ENCODE measurements at places on chromosomes 4 and X.

DNA sequence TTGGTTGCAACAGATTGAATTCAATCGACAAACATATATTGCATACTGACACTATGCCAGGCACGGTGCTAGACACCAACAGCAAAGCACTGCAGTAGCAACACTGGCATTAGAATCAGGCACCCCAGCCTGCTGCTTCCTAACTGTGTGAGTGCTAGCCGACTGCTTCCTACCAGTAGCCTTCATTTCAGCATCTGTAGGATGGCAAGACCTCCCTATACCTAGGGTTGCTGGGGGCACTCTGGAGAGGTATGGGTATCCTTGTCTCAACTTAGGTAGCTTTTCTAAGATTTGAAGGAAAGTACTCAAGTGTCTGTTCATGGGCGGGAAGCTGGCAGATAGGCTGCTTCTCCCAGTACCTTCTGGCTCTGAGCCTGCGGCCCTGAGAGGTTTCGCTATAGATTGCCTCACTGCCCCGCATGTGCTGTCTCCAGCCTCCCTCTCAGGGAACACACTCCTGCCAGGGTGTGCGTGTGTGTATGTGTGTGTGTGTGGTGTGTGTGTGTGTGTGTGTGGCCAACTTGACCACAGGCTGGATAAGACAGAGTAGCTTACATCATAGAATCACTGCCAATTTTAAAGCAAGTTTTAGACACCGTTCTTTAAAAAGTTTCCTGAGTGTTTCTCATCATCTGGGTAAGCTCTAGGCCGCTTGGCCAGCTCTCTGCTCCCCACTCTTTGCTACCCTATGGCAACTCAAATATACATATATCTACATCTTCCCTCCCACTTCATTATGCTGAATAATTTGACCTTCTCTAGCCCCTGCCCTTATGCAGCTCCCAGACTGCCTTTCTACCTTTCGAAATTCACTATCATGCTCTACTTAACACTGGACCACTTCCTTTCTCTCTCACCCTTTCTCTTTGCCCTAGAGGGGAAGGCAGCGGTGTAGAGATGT, 97.0 kb upstream of the PJA1 start:
- DNase-seq: no peak

- DNase-seq: no peak
Observed at GRCh38 chr4:27276307-27277073, 415.8 kb downstream of the STIM2 start.

DNA sequence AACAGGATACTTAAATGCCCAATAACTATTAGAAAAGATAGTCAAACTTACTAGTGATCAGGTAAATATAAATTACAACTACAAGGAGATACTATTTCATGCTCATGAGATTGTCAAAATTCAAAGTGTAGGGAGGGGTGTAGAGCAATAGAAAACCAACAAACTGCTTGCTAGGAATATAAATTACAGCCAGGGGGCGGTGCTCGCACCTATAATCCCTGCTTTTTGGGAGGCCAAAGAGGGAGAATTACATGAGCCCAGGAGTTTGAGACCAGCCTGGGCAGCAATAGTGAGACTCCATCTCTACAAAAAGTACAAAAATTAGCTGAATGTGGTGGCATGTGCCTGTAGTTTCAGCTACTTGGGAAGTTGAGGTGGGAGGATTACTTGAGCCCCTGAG, 556.5 kb upstream of the NR3C2 start:
- DNase-seq: no peak

- DNase-seq: no peak
Observed at GRCh38 chr4:99845708-99846469, 29.3 kb downstream of the DAPP1 start.

- no peak for DNase-seq
Observed at GRCh38 chrX:39718981-39719380, 378.8 kb downstream of the BCOR start.

GRCh38 chr4:15906020-15906443, 32.5 kb downstream of the FGFBP1 start:
- DNase-seq: no peak

DNA sequence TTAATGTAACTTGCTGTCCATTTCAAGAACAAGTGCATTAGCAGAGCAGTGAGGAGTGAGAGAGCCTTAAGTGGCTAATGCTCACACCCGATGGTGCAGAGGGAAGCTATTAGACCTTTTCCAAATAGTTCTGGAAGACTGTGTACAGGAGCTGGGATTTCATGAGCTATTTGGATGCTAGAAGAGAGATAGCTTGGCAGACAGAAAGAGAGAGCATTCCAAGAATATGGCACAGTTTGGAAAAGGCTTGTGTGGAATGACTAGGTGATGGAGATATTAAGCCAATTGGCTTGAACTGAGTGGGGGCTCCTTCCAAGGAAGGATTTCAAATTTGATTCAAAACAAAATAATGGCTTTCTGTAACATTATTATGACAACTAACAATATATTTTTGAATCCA, 1097.2 kb upstream of the TENM3 start:
- DNase-seq: no peak

DNA sequence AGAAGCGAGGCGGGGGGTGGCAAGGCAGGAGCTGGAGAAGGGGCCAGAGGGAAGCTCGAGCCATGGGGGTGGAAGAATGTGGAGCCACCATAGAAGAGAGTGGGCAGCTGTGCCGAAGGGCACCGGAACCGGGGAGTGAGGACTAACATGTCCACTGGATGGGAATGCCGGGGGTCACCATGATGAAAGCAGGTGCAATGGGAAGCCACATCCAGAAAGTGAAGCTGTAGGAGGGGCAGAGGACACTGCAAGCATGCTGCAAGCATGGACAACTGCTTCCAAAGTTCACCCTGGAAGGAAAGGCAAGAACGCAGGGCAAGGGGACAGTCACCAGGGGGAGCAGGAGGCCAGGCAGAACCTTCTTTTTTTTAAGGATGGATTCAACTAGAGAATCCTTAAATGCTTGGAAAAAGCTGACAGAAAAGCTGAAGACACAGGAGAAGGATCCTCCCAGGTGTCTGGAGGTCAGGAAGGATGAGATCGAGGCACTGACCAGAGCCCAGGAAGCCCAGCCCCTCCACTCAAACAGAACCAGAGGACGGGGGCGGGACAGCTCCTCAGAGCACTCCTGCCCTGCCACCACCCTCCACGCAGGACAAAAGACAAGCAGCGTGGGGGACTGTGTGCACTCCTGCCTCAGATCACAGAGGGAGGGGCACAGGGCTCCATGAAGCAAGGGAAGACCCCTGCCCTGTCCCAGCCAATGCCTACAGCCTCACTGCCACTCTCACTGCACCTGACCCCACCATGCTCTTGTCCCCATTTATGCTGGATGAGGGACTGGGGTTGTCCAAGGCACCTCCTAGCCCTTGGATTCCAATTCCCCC, 169.2 kb downstream of the AFAP1 start:
- no peak for DNase-seq

- no peak for DNase-seq
Observed at GRCh38 chrX:136193771-136194170, 46.4 kb downstream of the FHL1 start.

DNA sequence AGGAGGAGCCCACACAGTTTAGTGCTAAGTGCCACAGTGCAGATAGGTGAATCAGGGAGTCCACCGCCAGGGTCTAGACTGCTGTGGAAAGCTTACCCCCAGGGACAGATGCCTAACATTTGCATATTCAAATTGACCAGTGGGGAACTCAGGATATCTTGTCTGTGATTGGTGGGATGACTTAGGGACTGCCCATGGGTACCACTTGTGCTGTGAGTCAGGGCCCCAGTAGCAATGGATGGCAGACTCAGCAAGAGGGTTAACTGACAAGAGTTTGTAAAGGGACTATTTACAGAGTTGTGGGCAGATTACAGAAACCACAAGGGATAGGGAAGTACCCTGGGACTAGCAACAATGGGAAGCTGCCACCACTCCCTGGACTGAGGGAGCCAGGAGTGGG, 282.1 kb downstream of the BCOR start:
- no peak for DNase-seq

DNA sequence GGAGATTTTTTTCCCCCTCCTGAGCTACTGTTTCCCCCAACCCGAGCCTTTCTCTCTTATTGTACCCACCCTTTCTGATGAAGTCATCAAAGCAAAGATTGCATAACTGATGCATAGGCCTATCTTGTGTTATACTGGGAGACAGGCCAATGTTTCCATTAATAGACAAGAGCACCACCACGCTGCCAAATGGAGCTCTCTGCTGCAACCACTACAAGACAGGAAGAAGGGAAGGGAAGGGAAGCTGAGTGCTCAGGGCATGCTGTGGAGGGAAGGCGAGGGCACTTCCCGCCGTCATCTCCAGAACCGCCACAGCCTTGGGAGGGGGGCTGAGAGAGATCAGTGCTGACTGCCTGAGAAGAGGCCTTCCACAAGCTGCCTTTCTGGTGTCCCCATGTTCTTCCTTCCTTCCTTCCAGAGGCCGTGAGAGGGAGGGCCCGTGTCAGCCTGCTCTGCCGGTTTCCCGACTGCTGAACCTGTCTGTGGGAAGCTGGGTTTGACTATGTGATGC, 75.0 kb downstream of the MGST2 start:
- no peak for DNase-seq

DNA sequence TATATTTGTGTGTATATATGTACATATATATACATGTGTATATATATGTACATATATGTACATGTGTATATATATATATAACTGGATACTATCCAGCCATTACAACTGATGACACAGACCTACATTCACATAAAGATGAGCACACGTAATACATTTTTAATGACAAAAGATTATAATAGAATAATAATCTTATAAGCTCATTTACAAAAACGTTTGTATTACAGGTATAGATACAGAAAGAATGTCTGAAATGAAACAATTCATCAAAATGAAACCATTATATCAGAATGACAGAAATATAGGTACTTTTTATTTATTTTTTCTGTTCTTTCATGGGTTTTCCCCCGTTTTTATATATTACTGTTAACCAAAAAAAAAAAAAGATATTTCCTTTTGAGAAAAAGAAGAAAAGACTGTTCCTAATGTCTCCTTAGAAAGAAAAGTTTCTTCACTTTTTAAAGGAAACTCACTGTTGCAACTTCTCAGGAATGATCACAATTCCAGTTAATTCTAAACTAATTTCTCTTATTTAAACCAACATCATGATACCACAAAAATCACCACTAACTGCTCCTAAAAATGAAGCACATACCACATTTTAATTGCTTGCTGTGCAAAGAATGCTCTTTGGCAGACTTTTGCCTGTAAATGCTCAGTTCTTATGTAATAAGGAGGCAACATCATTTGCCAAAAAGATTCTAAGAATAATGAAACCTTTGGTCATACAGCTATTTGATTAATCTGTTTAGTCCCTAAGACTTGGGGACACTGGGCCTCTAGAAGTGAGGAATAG, 18.9 kb downstream of the LEF1 start:
- no peak for DNase-seq

DNA sequence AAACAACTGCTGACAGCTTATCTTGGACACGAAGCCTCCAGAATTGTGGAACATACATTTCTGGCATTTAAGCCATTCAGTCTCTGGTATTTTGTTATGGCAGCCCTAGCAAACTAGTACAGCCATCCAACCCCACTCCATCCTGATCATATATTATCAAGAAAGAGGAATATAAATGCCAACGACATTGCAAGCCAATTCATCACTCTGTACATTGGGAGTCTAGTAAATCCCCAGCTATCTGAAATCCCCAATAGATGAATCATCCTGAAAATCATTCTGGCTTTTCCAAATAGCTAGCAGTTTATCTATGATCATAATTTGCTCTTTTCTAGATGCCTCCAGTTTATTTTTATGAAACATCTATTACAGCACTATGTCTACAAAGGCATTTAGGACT, 41.1 kb downstream of the FRMD7 start:
- no peak for DNase-seq

DNA sequence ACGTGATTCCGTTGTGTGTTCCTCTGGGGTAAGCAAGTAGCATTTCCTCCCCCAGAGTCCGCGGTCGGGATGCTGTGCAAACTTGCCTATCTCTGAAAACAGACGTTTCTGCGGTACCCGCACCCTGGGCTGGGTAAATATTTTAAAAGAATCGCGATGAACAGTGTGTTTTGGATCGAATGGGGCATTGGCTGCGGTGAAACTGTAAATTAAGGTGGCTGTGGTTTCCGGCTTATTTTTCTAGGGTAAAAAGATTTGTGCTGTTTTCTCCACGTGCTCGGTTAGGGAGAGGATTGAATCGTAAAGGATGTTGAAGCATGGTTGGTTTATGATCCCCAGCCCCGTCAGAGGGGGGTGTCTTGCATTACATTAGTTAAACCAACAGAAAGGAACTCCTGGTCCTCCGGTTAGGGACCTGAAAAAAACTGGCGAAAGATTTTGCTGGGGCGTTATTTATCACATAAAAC, 1.2 kb downstream of the HHIP start:
- DNase-seq: no peak

DNA sequence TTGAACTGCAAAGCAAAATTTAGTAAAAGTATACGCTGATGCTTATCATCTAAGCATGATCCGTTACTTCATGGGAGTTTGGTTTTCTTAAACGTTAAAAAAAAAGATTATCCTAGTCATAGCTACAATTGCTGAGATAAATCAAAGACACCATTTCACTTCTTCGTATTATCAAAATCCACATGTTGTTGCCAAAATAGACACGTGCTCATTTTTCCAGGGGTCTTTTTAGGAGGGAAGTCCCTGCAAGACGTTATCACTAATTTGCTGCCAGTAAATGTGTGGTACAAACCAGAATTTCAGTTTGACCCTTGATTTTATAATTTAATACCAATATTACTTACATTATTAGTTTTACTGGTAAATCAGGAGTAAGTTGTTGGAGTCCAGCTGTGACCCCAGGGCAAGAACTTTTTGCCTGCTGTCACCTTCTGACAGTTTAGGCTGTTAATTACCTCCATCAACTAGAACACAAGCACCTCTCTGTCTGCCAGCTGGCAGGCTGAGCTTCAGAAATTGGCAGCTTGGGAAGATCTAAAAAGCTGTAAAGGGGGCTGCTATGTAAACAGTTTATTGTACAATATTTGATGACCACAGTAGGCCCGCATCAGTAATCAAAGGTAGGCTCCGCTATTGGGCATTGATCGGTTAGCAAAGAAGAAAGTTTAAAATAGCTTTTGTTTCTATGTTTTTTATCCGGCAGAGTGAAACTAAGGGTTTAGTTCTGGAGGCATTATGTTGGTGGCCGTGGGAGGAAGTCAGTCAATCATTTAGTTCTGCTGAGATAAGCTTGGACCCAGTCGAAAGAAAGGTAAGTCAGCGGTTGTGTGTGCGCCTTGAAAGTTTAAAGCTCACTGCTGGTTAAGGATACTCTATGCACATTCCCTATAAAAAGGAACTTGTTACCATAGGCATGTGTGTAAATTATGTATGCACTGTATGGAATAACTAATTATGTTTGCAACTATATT, 196.4 kb downstream of the FBXO8 start:
- DNase-seq: no peak

DNA sequence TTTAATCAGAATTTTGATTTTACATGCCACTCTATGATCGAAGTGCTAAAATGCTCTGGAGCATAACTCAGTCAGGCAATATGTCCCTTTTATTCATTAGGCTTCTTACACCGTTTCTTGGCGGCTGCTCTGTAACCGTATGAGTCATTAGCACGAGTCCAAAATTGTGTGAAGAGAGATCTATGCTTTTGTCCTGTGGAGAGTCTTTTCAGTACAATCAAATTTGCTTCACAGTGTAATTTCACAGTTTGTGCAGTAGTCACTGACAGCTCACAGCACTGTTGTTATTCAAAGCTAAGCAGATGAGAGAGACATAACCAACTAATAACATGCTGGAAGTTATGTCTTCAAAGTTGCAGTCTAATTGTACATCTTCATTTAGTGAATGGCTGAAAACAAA, 167.8 kb downstream of the PCDH10 start:
- no peak for DNase-seq

All from stimulated activated CD4-positive, alpha-beta T cell treated with anti-CD3 and anti-CD28 coated beads, TNF-alpha, amount 100 ng/mL, for 1 hour (primary cell).